ENCODE measurements at places on chromosomes 1 and 21.

GRCh38 chr1:182643699-182644098, 39.5 kb upstream of the RGS16 start:
- no peak for DNase-seq

GRCh38 chr1:66503841-66504470, 30.0 kb upstream of the SGIP1 start:
- DNase-seq = peak; percentile 59

- DNase-seq = no peak
These were observed 585.3 kb downstream of the PTPRU start for GRCh38 chr1:29821605-29822004.

GRCh38 chr1:61961009-61961408, 218.7 kb downstream of the PATJ start:
- no peak for DNase-seq

DNA sequence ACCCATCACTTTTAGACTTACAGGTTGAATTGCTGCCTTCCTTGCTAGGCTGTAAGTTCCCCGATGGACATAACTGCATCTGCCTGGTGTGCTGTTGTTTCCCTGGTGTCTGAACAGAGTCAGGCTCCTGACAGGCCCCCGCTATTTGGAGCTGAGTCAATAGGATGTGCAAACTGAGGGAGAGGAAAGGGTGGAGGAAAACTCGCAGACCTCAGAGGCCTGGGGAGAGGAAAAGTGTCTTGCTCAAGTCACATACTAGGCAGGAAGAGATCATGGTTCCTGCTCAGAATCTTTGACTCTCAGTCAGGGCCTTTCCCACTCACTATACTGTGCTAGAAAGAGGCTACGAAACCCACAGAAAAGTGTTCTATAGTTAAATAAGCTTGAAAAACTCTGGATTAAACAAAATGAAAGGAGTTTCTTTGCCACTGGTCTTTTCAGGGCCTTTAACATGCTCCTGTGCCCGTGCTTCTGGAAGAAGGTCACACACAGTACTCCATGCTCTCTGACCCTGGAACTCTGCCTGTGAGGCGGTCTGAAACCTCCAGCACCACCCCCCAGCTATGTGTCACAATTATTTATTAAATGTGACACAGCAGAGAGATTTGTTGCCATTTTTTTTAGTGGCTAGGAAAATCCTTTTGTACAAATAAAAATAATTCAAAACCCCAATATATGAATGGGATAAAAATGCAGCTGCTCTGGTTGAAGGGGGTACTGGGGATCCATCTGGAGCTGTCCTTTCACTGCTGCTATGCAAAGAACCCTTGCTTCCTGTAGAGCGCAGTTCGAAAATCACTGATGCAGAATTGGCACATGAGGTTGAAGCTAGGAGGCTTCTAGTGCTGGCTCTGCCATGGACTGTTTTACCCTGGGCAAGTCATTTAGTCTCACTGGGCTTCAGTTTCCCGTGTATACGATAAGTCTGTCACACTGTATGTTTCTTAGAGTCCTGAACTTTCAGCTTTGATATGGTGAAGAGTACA, 20.1 kb upstream of the CDCP2 start:
- no peak for DNase-seq

GRCh38 chr1:110494036-110494435, 24.9 kb downstream of the KCNA10 start:
- DNase-seq = no peak

- DNase-seq = no peak
These were observed 114.7 kb downstream of the GRIK3 start for GRCh38 chr1:36919491-36920145.

GRCh38 chr1:228240411-228241240, 32.8 kb downstream of the OBSCN start:
- no peak for DNase-seq

- no peak for DNase-seq
These were observed 45.1 kb downstream of the FYB2 start for GRCh38 chr1:56774067-56774609.

GRCh38 chr1:11629184-11630016, 24.8 kb downstream of the FBXO2 start:
- DNase-seq = no peak

DNA sequence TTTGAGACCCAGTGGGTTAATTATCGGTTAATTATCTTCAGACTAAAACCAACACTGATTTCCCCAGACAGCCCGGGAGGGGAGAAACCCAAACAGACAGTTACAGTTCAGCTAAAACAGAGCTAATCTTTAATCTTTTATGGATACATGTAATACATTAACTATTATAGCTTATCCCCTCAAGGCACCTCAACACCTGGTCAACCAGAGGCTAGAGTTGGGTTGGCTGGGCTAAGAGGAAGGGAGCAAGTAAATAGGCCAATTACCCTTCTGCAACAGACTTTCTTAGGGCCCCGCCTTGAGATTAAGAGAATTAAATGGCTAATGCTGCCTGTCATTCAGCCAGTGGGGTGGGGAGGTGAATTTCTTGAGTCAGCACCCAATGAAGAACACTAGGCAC, 6.6 kb upstream of the MED18 start:
- no peak for DNase-seq

GRCh38 chr1:147202576-147202975, 22.6 kb downstream of the FMO5 start:
- DNase-seq = no peak

DNA sequence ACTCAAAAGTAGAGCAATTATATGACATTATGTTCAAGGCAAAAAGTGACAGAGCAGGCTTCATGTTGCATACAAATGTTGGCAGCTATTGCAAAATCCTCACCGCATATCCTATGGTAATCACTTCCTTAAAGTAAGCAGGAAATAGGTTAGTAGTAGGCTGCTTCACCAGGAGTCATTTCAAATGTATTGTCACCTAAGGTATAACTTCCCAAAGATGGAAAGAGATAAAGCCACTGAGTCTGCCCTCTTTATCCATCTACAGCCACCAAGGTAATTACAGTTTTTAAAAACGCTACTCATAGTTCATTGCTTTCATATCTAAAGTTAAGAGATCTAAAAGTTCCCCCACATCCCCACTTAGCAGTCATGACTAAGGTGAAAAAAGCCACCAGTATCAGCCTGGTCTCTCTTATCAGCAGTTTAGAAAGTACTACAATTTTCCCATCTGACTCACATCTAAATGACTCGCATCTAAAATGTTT, 31.6 kb upstream of the UBE2U start:
- no peak for DNase-seq

DNA sequence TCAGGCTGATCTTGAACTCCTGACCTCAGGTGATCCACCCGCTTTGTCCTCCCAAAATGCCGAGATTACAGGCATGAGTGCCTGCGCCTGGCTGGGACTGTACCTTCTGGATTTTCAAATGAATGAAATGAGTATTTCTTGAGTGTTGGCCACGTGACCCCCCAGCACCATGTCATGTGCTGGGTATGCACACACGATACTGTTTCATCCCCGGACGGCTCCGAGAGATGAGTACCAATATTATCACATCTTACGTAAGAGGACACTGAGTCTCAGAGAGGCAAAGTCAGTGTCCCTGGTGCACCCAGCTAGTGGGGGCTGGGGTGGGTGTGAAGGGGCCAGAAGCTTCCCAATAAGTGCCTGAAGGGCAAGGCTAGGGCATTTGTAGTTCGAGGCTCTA, 780 bp upstream of the CROCC start:
- DNase-seq = no peak

GRCh38 chr1:45009956-45010854, 919 bp downstream of the HECTD3 start:
- peak; percentile 56 for DNase-seq

GRCh38 chr1:209704584-209704983, at the start of gene HSD11B1:
TSS of gene HSD11B1 (plus strand) at chr1:209704846. CDS start at chr1:209704943, 97 bp downstream.
- DNase-seq = no peak

DNA sequence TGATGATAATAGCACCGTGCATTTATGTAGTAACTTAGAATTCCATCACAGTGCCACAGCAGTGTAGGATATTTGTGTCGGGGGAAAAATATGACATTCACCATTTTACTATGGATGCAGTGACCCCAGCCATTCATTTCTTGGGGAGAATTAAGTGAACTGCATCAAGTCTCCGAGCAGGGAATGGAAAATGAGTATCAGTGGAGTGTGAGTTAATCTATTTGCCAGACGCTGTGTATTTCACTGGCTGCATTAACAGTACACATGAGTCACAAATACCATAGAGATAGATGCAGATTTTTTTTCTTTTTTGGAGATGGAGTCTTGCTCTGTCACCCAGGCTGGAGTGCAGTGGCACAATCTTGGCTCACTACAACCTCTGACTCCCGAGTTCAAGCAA, 33.8 kb upstream of the SLC45A1 start:
- no peak for DNase-seq

DNA sequence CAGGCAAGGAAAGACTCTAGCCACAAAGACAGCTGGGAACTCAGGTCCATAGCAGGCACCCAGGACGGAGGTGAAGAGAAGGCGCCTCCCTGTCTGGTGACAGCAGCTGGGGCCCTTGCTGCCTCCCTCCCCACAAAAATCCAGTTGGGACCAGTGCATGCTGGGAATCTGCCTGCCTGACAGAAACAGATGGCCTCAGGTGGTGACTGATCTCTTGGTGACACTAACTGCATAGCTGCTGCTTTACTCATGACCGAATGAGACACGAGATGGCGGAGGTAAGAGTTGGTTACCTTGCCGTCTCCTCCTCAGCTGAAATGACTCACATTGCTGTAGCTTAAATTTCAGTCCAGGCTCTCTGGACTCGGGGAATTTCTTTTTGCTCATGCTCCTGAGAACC, 130.3 kb downstream of the FGGY start:
- DNase-seq = no peak

- DNase-seq = no peak
These were observed 203.2 kb downstream of the LTN1 start for GRCh38 chr21:28789523-28789922.

DNA sequence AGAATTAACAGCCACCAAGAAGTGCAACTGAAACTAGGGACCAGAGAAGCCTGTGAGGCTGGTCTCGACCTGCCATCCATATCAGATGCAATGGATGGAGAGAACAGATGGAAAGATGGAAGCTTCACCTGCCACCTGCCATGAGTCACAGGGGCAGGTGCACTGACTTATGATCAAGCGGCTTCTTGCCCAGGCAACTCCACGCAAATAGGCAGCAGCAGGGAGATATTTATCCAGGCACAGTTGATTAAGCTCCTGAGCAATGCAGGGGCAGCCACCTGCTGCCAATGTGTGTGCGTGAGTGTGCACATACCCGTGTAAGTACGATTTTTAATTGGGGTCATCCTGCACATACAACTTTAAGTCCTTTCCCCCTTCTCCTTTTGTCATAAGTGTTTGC, 174.2 kb downstream of the PTPRU start:
- no peak for DNase-seq

DNA sequence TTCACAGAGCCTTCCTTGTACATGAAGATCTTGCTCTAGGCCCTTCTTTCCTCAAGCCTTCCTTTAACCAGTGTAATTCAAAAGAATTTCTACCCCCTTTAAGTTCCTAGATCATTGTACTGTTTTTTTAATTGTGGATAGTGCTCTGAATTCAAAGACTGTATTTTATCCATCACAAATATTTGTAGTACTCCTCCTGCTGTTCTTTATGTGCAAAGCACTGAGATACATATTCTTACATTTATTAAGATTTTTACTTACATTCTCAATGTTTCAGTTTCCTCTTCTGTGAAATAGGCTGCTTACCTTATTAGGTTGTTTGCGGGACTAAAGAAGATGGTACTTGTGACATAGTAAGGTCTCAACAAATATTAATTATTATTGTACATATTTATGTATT, 168.8 kb upstream of the PDE4B start:
- no peak for DNase-seq

DNA sequence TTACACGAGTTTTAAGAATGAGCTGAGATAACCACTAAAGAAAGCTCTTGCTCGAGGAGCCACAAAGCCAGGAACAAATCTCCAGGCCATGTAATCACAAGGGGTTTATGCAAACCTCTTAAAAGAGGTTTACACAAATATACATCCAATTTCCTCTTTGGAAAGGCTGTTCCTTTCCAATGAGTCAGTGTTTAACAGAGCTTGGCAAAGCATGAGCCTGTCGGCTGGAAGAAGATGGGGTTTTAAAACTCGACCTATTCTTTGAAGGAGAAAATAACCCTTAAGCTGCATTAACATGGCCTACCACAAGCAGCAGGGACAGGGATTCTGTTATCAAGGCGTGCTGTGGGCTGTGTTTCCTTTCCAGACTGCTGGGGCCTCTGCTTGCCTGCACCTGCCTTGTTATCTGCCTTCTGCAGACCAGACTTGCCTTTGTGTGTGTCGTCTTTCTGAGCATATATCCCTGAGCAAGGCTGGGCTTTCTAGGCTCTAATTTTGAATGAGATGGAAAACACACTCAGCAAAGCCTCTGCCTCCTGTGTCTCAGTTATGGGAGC, 40.6 kb upstream of the CYP2J2 start:
- DNase-seq = no peak

DNA sequence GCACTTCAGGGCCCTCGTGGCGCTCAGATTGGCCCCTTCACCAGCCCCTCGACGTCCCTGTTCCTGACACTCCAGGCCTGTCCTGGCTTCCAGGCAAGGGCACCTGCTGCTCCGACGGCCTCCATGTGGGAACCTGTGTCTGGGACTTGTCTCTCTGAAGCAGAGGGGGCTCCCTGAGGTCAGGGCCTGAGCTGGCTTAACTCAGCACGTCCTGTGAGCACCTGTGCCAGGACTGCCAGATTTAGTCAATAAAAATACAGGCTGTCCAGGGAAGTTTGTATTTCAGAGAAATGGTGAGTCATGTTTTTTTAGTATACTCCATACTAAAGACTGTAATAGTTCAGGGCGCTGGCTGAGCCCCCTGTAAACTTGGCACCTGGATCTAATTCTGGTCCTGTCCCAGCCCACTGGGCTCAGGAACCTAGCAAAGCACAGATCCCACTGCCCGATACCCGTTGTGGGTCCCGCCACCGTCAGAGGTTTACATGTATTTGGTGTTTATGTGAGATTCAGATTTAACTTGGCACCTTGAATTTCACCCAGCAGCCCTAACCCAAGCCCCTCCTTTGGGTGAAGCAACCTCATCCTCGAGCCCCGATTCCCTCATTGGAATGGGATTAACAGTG, 109.9 kb upstream of the IFFO2 start:
- DNase-seq = no peak

DNA sequence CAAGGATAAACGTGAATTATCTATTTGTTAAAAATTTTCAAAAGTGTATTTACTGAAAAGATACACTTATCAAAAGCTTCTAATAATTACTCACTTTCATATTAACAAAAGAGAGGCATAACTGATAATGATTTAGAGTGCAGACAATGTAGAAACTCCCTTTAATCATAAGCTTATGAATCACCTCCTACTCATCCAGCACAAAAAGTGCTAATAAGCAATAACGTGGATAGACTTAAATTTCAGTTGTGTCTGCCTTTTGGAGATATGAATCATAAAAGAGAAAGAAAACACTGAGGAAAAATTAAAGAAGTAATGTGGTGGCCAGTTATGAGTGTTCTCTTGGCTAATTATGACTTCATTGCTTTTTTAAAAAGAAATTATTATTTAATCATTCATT, 827.6 kb upstream of the B3GALT2 start:
- no peak for DNase-seq

Measured in activated CD4-positive, alpha-beta T cell treated with anti-CD3 and anti-CD28 coated beads for 48 hours (primary cell).